GM23248 (cell line): ENCODE measurements at places on chromosomes 7 and 10. TPM values are rescaled to one million over a fixed set of nuclear protein-coding genes. Genes with fewer than 3 reads are reported as not detected.

GRCh38 chr10:43665054-43665453 is 16.4 kb upstream of the ZNF32 start:
- H3K36me3 ChIP-seq, result no peaks in the 10 kb centered on the region
- no peak overlapping the region for H3K27ac ChIP-seq
- H3K4me3 ChIP-seq, result no peak overlapping the region

Gene OR6B1
- not detected in 2 replicates for total RNA-seq

GRCh38 chr7:1601956-1602355 is 32.1 kb upstream of the PSMG3 start:
- no peak overlapping the region for H3K27ac ChIP-seq
- peaks cover 22% of the 10 kb centered on the region for H3K27me3 ChIP-seq
- no peak for DNase-seq
- H3K4me1 ChIP-seq, result no peaks in the 10 kb centered on the region
- no peaks in the 10 kb centered on the region for H3K36me3 ChIP-seq

Gene LRRC17
- 1.5 TPM in 1 of 2 replicates, not detected in the other for total RNA-seq

GRCh38 chr7:33735403-33735802 is 169.9 kb upstream of the BMPER start:
- no peaks in the 10 kb centered on the region for H3K36me3 ChIP-seq
- H3K27me3 ChIP-seq, result no peaks in the 10 kb centered on the region
- DNase-seq, result no peak
- no peak overlapping the region for H3K4me3 ChIP-seq
- no peaks in the 10 kb centered on the region for H3K4me1 ChIP-seq

DNA sequence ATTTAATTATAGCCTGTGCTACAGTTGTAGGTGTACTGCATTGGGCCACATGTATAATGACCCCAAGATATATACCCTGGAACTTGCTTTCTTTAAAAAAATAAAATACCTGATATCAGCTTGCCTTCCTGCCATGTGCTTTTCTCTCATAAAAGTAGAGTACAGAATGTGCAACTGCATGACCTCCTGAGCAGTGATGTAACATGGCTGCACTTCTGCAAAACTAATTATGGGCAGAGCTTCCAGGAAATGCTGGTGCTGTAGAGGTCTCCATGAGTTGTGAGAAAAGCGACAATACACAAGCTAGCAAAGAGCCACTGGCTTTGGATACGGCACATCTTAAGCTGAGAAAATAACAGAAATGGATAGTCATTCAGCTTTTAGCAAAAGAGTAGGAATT is 6.5 kb upstream of the ERLIN1 start:
- peaks cover 33% of the 10 kb centered on the region for H3K36me3 ChIP-seq
- H3K27me3 ChIP-seq, result no peaks in the 10 kb centered on the region
- H3K4me1 ChIP-seq, result peaks cover 2% of the 10 kb centered on the region
- no peak for DNase-seq

DNA sequence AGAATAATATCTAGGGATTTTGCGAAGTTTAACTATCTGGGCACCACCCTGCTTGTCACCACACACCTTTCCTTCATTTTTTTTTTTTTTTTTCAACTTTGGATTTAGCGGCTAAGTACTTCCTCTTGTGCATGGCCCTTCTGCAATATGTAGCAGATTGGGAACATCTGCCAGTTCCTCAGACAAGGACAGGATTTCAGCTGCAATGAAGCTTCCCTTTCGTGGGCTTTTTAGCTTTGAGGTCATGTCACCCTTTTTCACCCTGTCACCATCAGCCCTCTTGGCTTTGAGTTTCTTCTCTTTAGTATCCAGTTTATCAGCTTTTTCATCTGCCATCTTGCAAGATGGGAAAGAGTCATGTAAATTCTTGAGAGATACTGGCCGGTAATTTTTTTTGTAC is 81.6 kb upstream of the ETV1 start:
- H3K36me3 ChIP-seq, result no peaks in the 10 kb centered on the region
- no peaks in the 10 kb centered on the region for H3K27me3 ChIP-seq
- no peaks in the 10 kb centered on the region for H3K4me1 ChIP-seq
- no peak overlapping the region for H3K27ac ChIP-seq

GRCh38 chr7:3201937-3202710 is 98.9 kb upstream of the SDK1 start:
- H3K4me1 ChIP-seq, result no peaks in the 10 kb centered on the region
- no peak overlapping the region for H3K27ac ChIP-seq
- H3K36me3 ChIP-seq, result no peaks in the 10 kb centered on the region
- DNase-seq, result no peak
- no peak overlapping the region for H3K4me3 ChIP-seq

DNA sequence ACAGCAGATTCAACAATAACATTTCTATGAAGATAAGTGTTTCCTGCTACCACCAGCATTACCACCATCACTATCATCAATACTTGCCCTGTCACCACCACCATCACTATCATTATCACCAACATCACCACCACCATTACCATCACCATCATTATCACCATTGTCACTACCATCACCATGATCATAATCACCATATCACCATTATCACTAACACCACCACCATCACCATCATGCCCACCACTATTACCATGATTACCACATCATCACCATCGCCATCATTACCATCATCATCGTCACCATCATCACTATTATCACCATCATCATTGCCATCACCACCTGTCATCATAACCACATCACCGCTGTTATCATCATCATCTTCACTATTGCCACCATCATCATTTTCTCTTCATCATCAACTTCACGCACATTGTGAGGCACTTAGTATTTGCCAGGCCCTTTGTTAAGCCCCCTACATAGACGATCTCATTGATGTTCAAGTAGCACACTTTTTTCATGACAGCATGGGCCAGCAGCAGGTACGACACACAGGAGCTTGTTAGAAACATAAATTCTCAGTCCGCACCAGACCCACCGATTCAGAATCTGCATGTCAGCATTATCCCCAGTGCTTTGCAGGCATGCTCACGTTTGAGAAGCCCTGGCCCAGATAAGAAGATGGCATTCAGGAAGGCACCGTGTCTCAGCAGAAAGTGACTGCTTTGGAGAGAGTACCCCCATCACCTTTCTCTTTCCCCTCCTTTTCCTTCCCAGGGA is 161.1 kb downstream of the ADAM12 start:
- DNase-seq, result no peak
- no peak overlapping the region for H3K4me3 ChIP-seq
- H3K27me3 ChIP-seq, result no peaks in the 10 kb centered on the region
- no peaks in the 10 kb centered on the region for H3K36me3 ChIP-seq
- peak overlapping the region; percentile 86 for H3K27ac ChIP-seq

DNA sequence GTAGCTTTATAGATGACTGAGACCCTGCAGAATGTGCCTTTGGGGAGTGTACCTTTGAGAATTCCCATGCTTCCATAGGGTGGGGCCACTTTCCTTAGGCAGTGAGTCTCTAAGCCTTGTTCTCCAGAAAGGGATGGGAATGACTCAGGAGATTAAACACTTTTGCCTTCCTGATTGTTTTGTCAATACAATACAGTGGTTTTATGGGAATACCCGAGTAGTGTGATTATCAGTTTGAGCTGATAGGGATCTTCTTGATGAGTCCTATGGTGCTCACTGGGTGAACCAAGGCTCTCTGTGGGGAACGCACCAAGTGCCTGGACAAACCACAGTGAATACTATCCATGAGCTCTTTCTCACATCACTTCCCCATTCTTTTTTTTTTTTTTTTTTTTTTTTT is 6.3 kb downstream of the MYOF start:
- H3K27me3 ChIP-seq, result no peaks in the 10 kb centered on the region
- peaks cover 8% of the 10 kb centered on the region for H3K36me3 ChIP-seq
- DNase-seq, result peak; percentile 74
- peak overlapping the region; percentile 96 for H3K27ac ChIP-seq
- H3K4me1 ChIP-seq, result peaks cover 65% of the 10 kb centered on the region

DNA sequence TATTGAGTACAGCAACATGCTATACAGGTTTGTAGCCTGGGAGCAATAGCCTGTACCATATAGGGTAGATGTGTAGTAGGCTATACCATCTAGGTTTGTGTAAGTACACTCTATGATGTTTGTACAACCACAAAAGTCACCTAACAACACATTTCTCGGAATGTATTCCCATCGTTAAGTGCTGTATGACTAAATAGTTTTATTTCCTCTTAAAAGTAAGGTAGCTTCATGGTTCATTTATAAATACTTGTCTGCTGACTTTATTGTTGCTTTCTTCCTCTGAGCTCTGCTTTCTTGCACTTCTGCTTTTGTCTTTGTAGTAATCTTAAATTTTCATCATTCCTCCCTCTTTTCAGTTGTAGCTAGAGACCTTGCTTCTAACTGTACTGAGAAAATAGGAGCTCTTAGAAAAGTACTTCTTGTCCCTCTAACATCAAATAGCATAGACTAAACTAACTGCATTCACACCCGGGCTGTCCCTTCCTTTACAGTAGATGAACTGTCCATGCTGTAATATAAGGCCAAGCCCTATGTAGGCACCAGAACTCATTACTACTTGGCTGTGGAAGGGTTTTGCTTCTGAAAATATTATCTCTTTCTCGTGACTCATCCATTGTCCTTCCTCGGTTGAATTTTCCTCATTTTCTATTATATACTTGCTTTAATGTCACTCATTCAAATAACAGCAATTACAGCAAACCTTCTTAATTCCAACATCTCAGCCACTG is 55.4 kb upstream of the FAM3C start:
- H3K27me3 ChIP-seq, result no peaks in the 10 kb centered on the region
- H3K4me3 ChIP-seq, result no peak overlapping the region
- peaks cover 7% of the 10 kb centered on the region; the same call in 1 of the 2 replicates for H3K4me1 ChIP-seq

GRCh38 chr7:130854481-130854880 is 120.5 kb upstream of the KLF14 start:
- H3K4me1 ChIP-seq, result peaks cover 55% of the 10 kb centered on the region
- peak overlapping the region; percentile 67 for H3K27ac ChIP-seq
- no peak overlapping the region for H3K4me3 ChIP-seq
- no peak for DNase-seq
- no peaks in the 10 kb centered on the region for H3K27me3 ChIP-seq

- peak; percentile 57 for DNase-seq
- peaks cover 23% of the 10 kb centered on the region for H3K4me1 ChIP-seq
- no peaks in the 10 kb centered on the region for H3K36me3 ChIP-seq
- peak overlapping the region; percentile 92 for H3K4me3 ChIP-seq
- peak overlapping the region; percentile 49 for H3K27ac ChIP-seq
- no peaks in the 10 kb centered on the region for H3K27me3 ChIP-seq
Observed at GRCh38 chr7:66206119-66206933, 1.2 kb downstream of the TPST1 start.

Gene HOXA10
- 27.4 and 29.3 TPM in 2 replicates for total RNA-seq

Gene ZNF365
- 0.86 and 2.4 TPM in 2 replicates for total RNA-seq

DNA sequence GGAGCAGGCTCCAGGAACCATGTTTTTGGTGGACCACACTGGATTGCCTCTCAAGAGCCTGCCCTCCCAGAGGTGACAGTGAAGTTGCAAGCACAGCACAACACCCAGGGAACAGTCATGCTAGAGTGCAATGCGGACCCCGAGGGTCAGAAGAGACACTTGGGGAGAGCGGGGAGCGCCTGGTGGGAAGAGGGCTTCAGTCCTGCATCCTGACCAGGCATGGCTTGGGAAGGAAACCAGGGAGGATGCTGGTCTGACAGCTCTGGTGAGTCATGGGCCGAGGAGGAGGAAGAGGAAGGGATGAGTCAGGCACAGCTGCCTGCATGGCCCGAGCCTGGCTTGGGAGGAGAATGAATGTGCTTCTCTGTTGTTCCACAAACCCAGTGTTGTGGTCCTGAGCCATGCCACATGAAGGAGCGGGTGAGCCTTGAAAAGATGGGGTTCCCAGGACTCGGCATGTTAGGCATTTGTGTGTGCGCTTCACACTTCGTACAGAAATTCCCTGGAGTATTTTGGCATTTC is 29.5 kb upstream of the ANKRD2 start:
- peak overlapping the region; percentile 62 for H3K4me3 ChIP-seq
- no peaks in the 10 kb centered on the region for H3K36me3 ChIP-seq
- H3K27ac ChIP-seq, result peak overlapping the region; percentile 98
- H3K27me3 ChIP-seq, result no peaks in the 10 kb centered on the region

Gene PRTFDC1
- 11.4 and 22.0 TPM in 2 replicates for total RNA-seq

GRCh38 chr10:70903262-70903921 is 15.0 kb upstream of the PCBD1 start:
- H3K36me3 ChIP-seq, result no peaks in the 10 kb centered on the region
- H3K4me1 ChIP-seq, result no peaks in the 10 kb centered on the region
- H3K27ac ChIP-seq, result no peak overlapping the region
- H3K27me3 ChIP-seq, result no peaks in the 10 kb centered on the region; the same call in 1 of the 2 replicates

GRCh38 chr10:51344371-51344770 is 270.1 kb downstream of the PRKG1 start:
- H3K4me1 ChIP-seq, result no peaks in the 10 kb centered on the region

DNA sequence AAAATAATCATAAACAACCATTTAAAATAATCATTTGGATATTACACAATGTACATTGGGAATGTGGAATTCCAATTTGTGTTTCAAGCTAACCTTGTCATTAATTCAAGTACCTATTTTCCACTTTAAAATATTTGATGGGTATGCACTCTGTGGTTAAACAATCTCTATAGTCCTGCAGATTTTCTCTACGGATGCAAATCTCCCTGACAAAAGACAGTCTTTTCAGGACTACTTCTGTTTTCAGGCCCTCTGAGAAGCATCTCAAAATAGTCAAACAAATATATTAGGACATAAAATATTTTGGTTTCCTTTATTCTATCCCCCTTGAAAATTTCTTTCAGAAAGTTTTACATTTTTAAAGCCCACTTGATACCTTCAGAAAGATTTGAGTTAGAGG is 735.6 kb upstream of the MBL2 start:
- no peak for DNase-seq
- H3K27ac ChIP-seq, result no peak overlapping the region
- no peaks in the 10 kb centered on the region for H3K4me1 ChIP-seq
- no peak overlapping the region for H3K4me3 ChIP-seq
- no peaks in the 10 kb centered on the region for H3K36me3 ChIP-seq

- no peaks in the 10 kb centered on the region for H3K36me3 ChIP-seq
- no peak for DNase-seq
- H3K4me1 ChIP-seq, result no peaks in the 10 kb centered on the region
- no peaks in the 10 kb centered on the region for H3K27me3 ChIP-seq
- no peak overlapping the region for H3K27ac ChIP-seq
Observed at GRCh38 chr10:112143420-112143819, 40.1 kb downstream of the GPAM start.

Gene ANXA8
- total RNA-seq, result 3.4 and 3.7 TPM in 2 replicates

Gene PCGF5
- total RNA-seq, result 33.9 and 39.8 TPM in 2 replicates

DNA sequence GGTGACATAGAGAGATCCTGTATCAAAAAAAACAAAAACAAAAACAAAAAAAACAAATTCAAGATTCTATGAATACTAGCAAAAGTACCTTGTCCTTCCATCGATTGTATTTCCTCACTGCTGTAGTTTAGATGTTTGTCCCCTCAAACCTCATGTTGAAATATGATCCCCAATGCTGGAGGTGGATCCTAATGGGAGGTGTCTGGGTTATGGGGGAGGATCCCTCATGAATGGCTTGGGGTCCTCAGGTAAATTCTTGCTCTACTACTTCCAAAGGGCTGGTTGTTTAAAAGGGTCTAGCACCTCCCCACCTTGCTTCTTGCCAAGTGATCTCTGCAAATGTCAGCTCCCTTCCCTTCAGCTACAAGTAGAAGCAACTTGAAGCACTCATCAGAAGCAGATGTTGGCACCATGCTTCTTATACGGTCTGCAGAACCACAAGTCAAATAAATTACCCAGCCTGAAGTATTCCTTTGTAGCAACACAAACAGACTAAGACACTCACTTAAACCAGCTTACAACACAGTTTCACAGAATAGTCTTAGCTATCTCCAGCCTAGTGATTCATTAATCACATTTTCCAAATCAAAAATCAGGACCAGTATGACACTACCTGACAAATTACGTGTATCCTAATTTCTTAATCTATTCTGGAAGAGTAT is 20.7 kb downstream of the ABI1 start:
- H3K27me3 ChIP-seq, result no peaks in the 10 kb centered on the region
- no peak overlapping the region for H3K4me3 ChIP-seq
- DNase-seq, result peak; percentile 58
- H3K4me1 ChIP-seq, result peaks cover 15% of the 10 kb centered on the region

GRCh38 chr7:42831718-42832522 is 80.0 kb downstream of the C7orf25 start:
- DNase-seq, result peak; percentile 67
- H3K4me3 ChIP-seq, result no peak overlapping the region
- H3K4me1 ChIP-seq, result no peaks in the 10 kb centered on the region; the same call in 1 of the 2 replicates
- H3K27me3 ChIP-seq, result no peaks in the 10 kb centered on the region
- H3K27ac ChIP-seq, result no peak overlapping the region
- H3K36me3 ChIP-seq, result no peaks in the 10 kb centered on the region
